ENCODE measurements at places on chromosomes 12 and 14. TPM values are rescaled to one million over a fixed set of nuclear protein-coding genes. Genes with fewer than 3 reads are reported as not detected.

The DLK1 gene
- not detected for total RNA-seq

DNA sequence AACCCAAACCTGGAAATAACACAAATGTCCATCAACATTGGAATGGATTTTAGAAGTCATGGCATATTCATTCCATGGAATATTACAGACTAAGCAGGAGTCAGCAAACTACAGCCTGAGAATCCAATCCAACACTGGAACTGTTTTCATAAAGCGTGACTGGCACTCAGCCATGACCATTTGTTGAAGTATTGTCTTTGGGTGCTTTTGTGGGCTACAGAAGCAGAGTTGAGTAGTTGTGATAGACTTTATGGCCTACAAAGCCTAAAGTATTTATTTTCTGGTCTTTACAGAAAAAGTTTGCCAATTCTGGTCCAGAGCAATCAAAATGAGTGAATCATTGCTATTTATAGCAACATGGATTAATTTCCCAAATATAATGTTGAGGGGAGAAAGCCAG, 34.5 kb upstream of the FRS2 start:
- DNase-seq: no peak

- DNase-seq: no peak
Measured at GRCh38 chr12:130713581-130713991, 2.5 kb downstream of the RIMBP2 start.

The SMIM41 gene
- total RNA-seq: not detected

GRCh38 chr12:41051954-41052353, 136.2 kb upstream of the PDZRN4 start:
- no peak for DNase-seq

GRCh38 chr12:132872073-132872855, 15.1 kb downstream of the CHFR start:
- DNase-seq: no peak

DNA sequence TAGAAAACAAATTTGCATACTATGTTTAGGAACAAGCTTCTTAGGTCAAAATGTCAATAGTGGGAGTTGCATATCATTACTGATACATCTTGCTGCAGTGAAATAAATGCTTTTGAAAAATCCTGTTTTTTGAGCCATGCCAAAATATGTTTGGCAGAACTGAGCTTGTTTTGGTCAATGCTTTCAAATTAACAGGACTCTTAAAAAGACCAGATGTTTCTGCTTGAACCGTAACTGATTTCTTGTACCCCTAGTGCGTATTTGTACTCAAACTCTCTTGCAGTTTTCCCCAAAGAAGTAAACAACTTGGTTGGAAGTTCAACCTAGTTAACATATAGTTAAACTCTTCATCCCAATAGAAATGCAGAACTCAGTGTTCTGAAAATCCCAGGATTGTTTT, 3.4 kb downstream of the TRHDE start:
- no peak for DNase-seq

The C12orf56 gene
- not detected for total RNA-seq

GRCh38 chr12:88172844-88173407, 30.8 kb downstream of the TMTC3 start:
- no peak for DNase-seq

DNA sequence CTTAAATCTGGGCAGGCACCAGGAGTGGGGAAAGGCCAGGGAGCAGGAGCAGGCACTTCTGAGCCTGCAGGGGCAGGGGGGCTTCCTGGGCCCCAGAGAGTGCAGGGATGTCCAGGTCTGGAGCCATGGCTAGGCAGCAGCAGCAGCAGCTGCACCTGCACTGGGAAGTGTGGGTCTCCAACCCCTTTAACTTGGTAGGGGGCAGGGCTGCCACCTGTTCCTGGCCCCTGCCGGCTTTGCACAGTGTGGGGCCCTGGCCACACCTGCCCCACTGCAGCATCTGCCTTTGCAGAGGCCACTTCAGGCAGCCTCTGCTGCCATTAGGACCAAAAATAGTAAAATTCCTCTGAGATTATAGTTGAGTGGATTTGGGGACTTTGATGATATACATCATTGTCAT, 138.5 kb downstream of the SLC16A7 start:
- DNase-seq: no peak

- no peak for DNase-seq
Measured at GRCh38 chr12:123145211-123145610, 5.7 kb downstream of the PITPNM2 start.

The CD27 gene
- 149 TPM for total RNA-seq

GRCh38 chr12:91892081-91892855, 253.4 kb downstream of the BTG1 start:
- no peak for DNase-seq

- DNase-seq: no peak
Measured at GRCh38 chr12:123095078-123095881, 55.6 kb downstream of the PITPNM2 start.

DNA sequence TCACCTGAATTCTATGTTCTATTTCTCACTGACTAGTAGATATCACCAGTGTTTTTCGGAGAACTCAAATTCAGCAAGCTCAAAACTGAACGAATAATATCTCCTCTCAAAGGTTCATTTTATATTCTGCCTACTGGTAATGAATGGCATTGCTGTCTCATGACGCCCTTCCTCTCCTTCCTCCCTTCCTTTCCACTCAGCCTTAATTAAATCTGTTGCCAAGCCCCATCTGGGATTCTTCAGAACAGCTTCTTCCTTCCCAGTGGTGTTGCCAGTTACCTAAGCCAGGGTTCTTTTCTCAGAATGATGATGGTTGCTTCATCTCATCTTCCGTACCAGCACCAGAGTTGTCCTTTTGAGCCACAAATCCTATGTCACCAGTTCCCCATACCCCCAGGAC, 143.2 kb downstream of the SYNE2 start:
- DNase-seq: no peak

DNA sequence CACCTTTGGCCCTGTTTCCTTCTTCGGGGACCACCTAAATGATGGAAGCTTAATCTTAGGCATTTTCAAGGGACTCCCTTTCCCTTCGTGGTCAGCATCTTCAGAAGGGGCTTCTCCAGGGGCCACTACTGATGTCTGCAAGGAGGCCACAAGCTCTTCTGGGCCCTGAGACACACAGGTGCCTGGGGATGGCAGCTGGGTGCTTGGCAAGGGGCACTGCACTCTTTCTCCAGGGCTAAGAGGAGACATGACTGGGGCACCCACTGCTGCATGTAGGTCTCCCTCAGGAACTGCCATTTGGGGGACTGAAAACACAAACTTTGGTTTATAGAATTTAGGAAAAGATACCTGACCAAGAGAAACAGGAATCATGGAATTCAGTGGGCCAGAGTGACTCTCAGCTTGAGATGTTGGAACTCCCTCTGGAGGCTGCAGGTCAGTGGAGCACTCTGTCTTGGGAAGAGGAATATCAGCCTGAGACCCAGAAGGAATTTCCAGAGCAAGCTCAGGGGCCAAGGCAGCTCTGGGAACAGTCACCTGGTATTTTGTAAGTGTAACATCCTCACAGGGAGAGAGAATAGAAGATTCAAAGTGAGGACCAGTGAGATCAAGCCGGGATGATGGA, 16.0 kb downstream of the PLD4 start:
- no peak for DNase-seq

The C12orf50 gene
- total RNA-seq: 0.13 TPM

The UNC79 gene
- not detected for total RNA-seq

DNA sequence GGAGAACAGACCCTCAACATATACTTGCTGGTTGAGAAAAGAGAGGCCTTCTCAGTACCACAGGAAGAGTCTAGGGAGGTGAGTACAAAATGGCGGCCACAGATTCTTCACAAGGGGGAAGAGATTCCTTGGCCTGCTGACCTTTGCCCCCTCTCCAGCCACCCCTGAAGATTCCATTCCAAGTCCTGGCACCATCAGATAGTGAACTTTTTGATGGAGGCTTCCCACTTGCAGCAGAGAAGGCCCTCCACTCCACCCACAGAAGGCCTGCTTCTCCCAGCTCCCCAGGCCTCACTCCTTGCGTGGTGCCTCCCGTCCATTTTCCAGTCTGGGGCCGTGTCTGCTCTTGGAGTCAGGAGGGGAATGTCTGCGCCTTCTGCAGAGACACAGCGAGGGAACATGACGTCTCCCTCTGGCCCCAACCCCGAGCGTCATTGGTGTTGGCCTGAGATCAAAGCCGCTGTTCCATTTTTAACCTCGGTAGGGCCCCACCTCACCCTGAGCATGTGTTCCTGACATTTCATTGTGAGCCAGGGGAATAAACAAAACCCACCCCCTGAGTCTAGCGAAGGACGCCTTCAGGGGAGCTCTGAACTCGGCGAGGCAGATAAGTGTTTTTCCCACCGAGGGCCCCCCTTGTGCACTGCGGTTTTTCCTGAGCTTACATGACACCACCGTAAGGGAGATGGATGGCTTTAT, 268.7 kb upstream of the TBX3 start:
- DNase-seq: no peak

DNA sequence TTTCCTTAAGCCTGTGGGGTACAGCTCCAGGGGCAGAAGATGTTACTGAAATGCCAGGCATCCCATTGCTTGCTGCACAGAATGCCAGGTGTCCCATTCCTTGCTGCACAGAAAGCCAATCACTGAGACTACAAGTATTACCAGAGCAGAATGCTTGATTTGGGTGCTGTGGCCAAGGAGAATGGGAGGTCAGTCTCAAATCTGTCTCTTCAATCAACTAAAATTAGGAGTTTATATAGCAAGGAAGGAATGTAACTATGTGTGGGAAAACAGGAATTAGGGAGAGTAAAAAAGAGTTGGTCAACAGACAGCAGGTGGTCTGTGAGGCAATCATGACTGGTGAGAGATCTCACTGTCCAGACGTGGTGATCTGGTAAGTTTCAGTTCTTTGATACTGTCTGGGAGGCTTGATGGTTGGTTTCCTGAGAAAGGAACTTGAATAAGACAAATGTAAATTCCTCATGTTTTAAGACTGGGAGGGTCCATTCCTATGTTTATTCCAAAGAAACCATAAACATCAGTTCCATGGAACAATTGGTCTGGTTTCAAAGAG, 31.2 kb upstream of the VASH1 start:
- DNase-seq: no peak

DNA sequence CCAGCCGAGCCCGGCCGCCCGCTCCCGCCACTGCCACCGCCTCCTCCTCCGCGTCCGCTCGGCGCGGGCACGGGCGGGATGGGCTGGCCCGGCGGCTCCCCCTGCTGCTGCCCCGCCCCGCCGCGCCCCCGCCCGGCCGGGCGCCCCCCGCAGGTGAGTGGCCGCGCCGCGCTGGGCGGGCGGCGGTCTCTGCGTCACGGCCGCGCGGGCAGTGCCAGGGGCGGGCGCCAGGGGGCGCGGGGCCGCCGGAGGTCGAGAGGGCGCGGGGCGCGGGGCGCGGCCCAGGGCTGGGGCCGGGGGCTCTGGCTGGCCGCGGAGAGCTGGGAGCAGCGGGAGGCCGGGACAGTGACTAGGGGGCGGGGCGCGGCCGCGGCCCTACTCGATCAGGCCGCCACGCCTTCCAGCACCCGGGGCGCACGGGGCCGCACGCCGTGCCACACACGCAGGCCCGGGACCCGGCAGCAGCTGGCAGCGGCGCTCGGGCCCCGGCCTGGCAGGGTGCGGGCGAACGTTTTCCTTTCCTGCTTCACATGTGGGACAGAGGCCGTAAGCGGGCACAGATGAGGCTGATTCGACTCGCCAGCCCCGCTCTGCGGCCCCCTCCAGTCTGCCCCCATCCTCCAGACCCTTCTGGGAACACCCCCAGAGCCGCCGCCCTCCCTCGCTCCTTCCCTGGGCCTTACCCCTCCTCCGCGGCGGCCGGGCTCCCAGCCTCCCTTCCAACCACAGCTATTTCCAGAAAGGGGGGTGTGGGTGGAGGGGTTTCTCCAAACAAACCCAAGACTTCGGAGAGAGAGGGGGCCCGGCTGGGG, 2.4 kb upstream of the TNS2 start:
- peak; percentile 60 for DNase-seq

The JAG2 gene
- total RNA-seq: 0.16 TPM

The OVCH1 gene
- total RNA-seq: not detected

GRCh38 chr12:29224572-29224971, 75.5 kb downstream of the FAR2 start:
- DNase-seq: no peak

DNA sequence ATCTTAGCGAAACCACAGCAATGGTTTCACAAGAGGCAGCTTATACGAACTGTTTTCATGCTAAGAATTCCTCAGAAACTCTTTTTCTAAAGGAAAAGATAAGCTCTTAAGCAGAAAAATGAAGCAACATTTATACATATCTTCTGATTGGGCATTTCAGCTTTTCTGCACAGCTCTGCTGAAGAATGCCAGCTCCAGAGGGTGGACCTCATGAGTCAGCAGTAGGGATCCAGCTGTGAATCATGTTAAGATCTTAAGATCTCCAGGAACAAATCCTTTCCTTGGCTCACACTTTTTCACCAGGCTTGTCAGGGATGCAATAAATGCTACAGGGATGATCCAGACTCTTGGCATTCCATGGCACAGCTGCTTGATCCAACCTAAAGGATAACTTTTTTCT, 477.1 kb upstream of the CCDC196 start:
- no peak for DNase-seq

DNA sequence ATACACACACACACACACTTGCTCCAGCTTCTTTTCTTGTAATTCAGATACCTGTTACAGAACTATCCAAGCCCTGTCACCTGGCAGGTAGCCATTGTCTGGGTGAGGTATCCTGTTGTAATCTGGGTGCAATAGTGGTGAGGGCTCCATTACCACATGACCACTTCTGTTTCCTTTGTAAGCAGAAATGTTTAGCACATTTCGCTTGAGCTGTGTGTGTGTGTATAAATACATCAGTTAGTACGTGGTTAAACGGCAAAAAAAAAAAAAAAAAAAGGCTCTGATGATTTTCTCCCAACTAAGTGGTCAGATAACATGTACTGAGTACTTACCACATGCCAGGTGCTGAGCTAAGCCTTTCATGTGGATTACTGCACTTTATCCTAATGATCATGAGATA, 129.3 kb upstream of the SSTR1 start:
- DNase-seq: peak; percentile 89

The ZNF891 gene
- total RNA-seq: 7.0 TPM

DNA sequence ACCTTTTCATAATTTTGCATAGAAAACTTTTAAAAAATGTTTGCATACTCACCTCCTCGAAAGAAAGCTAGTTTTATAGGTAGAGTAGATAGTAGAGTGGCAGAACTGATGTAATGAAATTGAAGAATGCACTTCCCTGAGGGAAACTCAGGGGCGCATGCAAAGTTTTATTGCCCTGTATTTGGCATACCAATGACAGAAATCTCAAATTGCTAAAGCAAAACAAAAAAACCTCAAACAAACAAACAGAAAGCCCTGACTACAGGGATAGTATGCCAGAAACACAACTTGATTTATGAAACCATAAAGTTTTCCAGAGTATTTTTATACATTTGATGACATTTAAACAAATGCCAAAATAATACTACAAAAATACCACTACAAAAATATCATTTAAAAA, 1.8 kb downstream of the RASSF9 start:
- DNase-seq: no peak

The CNTN1 gene
- total RNA-seq: not detected

The JPH4 gene
- total RNA-seq: not detected

The USP44 gene
- 20.8 TPM for total RNA-seq

The RNASE11 gene
- total RNA-seq: not detected

- no peak for DNase-seq
Measured at GRCh38 chr14:51294951-51295525, 55.0 kb downstream of the TMX1 start.

DNA sequence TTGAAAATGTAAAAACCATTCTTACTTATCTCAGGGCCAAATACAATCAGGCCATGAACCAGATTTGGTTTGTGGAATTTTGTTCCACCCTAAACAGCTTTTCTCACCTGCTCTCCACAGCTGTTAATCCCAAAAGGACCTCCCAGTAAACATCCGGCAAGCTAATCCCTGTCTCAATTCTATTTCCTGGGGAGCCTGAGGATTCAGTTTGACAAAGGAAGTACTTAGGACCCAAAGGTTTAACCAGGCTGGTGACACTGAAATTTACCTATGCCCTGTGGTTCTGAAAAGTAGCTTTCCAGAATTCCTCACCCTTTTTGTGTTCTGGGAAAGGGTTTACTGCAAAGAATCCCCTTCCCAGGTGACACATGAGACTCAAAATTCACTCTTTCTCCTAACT, 15.0 kb downstream of the CAPZA3 start:
- DNase-seq: no peak
